A549 treated with ZK216348 at 1 μM for 4 hours (cell line): ENCODE measurements at places on chromosomes 1 and 21. TPM values are rescaled to one million over a fixed set of nuclear protein-coding genes. Genes with fewer than 3 reads are reported as not detected.

FCRL6 gene
- total RNA-seq: not detected in 5 replicates

VASH2 gene
- 2.8 to 3.9 TPM (median 3.7 TPM) in 5 replicates for total RNA-seq

KLF17 gene
- total RNA-seq: 0.27 to 0.62 TPM (median 0.52 TPM) in 5 replicates

SPRR2G gene
- not detected in 5 replicates for total RNA-seq

LCE3E gene
- total RNA-seq: 0.27 to 0.31 TPM in 2 of 5 replicates, not detected in the others

S100A7A gene
- total RNA-seq: not detected in 5 replicates

ALX3 gene
- not detected in 5 replicates for total RNA-seq

PLEKHG5 gene
- total RNA-seq: 1.8 to 5.2 TPM (median 3.3 TPM) in 5 replicates

NUDT4B gene
- total RNA-seq: 0.31 to 2.4 TPM (median 0.85 TPM) in 3 of 5 replicates, not detected in the others

IFNGR2 gene
- 47.0 to 57.9 TPM (median 54.6 TPM) in 5 replicates for total RNA-seq

CFHR3 gene
- 0.14 to 0.47 TPM (median 0.32 TPM) in 5 replicates for total RNA-seq

SYT6 gene
- total RNA-seq: 0.20 to 0.63 TPM (median 0.51 TPM) in 5 replicates

HES2 gene
- 2.2 to 5.3 TPM (median 4.2 TPM) in 5 replicates for total RNA-seq

TMCC2 gene
- 1.7 to 2.4 TPM (median 2.2 TPM) in 5 replicates for total RNA-seq

BACE2 gene
- total RNA-seq: 20.3 to 25.0 TPM (median 22.0 TPM) in 5 replicates

GPR61 gene
- total RNA-seq: not detected in 5 replicates

MPL gene
- 0.46 to 0.63 TPM in 2 of 5 replicates, not detected in the others for total RNA-seq

SLC30A10 gene
- total RNA-seq: 0.04 TPM in 1 of 5 replicates, not detected in the others

GMEB1 gene
- total RNA-seq: 5.2 to 6.9 TPM (median 6.1 TPM) in 5 replicates

LRRC8B gene
- 2.8 to 5.4 TPM (median 4.0 TPM) in 5 replicates for total RNA-seq

RXFP4 gene
- total RNA-seq: not detected in 5 replicates

SPATA21 gene
- total RNA-seq: 0.05 TPM in 1 of 5 replicates, not detected in the others

F13B gene
- total RNA-seq: 0.14 to 0.38 TPM in 2 of 5 replicates, not detected in the others

SDF4 gene
- 84.0 to 148 TPM (median 137 TPM) in 5 replicates for total RNA-seq

SV2A gene
- 0.06 to 0.15 TPM (median 0.09 TPM) in 5 replicates for total RNA-seq

SPATA45 gene
- not detected in 5 replicates for total RNA-seq

TNFRSF4 gene
- total RNA-seq: 0.20 to 0.23 TPM in 2 of 5 replicates, not detected in the others

FAM72C gene
- 4.7 to 6.9 TPM (median 4.9 TPM) in 5 replicates for total RNA-seq

RIT1 gene
- 17.8 to 24.8 TPM (median 21.8 TPM) in 5 replicates for total RNA-seq

ORC1 gene
- 18.3 to 20.6 TPM (median 19.3 TPM) in 5 replicates for total RNA-seq

INTS7 gene
- 17.3 to 23.7 TPM (median 19.5 TPM) in 5 replicates for total RNA-seq

HPDL gene
- 2.5 to 4.9 TPM (median 4.3 TPM) in 5 replicates for total RNA-seq

PADI3 gene
- 0.99 to 1.4 TPM (median 1.3 TPM) in 5 replicates for total RNA-seq

TAS1R1 gene
- total RNA-seq: not detected in 5 replicates

NFYC gene
- 37.2 to 42.8 TPM (median 39.0 TPM) in 5 replicates for total RNA-seq

CYP4Z1 gene
- total RNA-seq: not detected in 5 replicates

CYP4A22 gene
- total RNA-seq: not detected in 5 replicates

KHDRBS1 gene
- 105 to 151 TPM (median 137 TPM) in 5 replicates for total RNA-seq

FNDC5 gene
- 0.23 to 1.1 TPM (median 0.39 TPM) in 5 replicates for total RNA-seq

ARHGEF16 gene
- total RNA-seq: 2.8 to 6.0 TPM (median 4.5 TPM) in 5 replicates
